ENCODE measurements at places on chromosomes 3 and 15.

DNA sequence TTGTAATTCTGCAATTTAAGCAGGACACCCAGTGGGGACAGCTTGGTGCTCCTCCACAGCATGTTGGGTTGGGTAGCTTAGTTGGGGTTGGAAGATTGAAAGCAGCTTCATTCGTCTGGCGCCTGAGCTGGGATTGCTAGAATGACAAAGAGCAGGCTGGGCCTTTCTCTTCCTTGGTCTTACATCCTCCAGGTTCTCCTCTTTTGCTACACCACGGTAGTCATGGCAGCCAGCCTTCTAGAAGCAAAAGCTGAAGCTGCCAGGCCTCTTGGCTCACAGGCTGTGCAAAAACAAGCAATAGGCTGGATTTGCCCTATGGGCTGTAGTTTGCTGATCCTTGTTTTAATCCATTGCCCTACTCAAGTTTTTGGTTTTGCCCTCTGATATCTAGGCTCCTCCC lies 3.2 kb upstream of the ANXA2 start:
- no peak for DNase-seq

GRCh38 chr3:71708476-71709105 lies 16.6 kb downstream of the EIF4E3 start:
- no peak for DNase-seq

- no peak for DNase-seq
Measured at GRCh38 chr3:140251678-140252077, 316.7 kb downstream of the CLSTN2 start.

- DNase-seq, result no peak
Measured at GRCh38 chr15:82812994-82813393, 3.6 kb downstream of the WHAMM start.

GRCh38 chr3:70729845-70730244 lies 417.4 kb upstream of the MDFIC2 start:
- DNase-seq, result no peak

DNA sequence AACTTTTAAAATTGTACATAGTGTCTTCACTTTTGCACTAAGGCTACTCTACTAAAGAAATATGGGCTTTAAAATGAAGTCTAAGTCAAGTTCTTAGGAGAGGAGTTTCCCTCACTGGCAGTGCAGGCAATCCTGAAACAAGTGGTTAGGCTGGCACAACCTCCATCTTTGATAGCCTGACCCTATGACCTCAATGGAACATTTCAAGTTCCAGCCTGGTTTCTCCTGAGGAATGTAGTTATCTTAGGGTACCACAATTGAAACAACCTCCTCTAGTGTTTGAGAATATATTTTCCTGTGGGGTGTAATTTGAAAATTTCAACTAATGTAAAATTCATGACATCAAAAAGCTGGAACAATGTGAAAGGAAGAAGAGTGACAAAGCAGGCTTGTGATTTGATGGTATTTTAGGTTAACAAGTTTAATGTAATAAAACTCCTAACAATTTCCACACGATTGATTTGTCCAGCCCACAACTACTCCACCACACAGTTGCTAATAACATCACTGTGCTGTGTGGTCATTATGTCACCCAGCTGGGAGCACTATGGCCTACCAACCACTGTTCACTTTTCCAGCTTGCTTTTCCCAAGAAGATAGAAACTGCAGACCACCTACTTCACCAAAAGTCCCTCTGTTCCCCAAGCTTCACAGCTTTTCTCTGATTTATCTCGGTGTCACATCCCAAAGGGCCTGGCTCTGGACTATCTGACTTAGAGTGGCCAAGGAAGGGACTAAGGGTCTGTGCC lies 1.8 kb downstream of the WWTR1 start:
- DNase-seq, result no peak

GRCh38 chr3:2923390-2923789 lies 186.8 kb downstream of the IL5RA start:
- DNase-seq, result no peak

GRCh38 chr3:96213393-96213792 lies 601.0 kb upstream of the EPHA6 start:
- no peak for DNase-seq

GRCh38 chr15:80418892-80419537 lies 14.8 kb downstream of the ARNT2 start:
- DNase-seq, result no peak

- no peak for DNase-seq
Measured at GRCh38 chr3:133901083-133901482, 5.4 kb upstream of the RAB6B start.

- DNase-seq, result no peak
Measured at GRCh38 chr3:172915911-172916514, 165.5 kb downstream of the ECT2 start.

DNA sequence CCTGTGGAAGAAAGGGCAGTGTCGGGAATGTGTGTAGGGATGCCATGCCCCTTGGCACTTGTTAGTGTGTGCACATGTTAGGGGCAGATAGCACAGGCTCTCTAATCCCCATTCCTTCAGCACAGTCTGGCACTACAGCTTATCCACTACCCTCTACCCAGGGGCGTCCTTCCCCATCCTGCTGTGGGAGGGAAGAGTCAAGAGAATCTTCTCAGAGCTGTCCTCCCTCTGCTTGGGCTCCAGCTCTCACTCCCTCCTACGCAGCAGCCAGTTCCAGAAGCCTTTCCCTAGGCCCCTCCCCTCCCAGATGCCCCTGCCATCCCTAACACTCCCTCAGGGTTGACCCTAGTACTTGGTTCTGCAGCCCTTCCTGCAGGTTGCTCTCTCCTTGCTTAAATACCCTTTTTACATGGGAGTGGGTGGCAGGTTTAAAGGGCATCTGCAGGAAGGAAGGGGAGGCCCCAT lies 815 bp upstream of the GRM2 start:
- no peak for DNase-seq

DNA sequence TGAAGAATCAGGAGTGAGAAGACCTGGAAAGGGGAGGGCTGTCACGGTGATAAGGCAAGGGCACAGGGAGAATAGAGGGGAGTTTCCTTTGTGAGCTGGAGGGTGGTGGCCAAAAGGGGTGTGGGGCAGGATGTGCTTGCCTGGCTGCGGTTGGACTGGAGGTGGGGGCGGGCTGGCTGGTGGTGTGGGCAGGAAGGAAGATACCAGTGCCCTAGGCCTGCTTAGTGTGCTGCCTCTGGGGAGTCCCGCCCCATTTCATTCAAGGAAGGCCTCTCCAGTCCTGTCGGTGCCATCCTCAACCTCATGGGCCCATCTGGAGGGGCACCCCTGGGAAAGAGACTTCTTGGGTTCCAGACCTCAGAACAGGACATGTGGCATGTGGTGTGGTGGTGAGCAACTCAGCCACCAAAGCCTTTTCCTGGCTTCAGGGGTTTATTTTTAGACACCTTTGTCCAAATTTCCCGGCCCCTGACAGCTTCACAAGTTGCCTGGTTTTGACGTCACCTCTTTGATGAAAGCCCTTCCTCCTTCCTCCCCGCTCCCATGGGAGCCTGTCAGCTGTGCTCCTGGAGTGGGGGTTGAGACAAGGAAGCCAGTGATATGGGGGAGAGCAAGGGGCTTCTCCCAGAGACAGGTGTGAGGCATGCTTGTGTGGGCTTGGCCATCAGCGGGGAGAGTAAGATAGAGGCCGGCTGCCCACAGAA lies 15.6 kb downstream of the TEX264 start:
- DNase-seq, result peak; percentile 48

DNA sequence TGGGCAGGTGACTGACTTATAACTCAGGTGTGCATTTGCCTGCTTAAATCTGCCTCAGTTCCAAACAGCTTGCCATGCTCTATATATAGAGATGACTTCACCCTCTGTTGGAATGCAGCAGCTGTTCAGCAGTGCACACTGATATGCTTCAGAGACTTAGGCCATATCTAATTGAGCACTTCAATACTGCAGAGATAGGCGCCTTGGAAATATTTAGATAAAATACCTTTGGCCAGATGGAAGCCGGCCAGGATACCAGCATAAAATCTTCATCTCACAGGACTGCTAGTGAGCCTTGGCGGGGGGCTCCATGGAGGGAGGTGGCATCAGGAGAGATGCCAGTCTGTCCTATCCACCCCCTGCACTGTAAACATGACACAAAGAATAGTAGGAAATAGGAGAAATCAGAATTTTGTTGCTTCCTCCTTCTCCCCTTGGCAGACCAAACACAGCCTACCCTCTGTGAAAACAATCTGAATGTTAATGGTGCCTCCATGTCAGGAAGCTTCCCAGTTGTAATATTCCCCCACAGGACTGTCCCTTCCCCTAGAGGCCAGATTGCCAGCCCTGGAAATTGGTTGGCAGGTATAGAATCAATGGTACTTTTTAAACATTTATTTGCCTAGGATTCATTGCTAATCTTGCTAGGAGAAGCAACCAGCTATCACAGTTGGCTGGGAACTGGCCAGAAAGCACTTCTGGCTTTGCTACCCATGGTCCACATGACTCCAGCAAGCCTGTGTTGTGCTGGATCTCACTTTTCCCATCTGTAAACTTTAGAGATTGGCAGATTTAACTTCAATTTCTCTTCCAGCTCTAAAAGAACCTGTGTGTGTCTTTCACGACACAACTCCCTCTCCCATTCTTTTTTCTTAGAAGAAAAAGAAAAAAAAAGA lies 215.5 kb upstream of the KCNMB2 start:
- no peak for DNase-seq

GRCh38 chr15:80404761-80405553 lies 775 bp downstream of the ARNT2 start:
- DNase-seq, result no peak

- DNase-seq, result no peak
Measured at GRCh38 chr3:150972366-150973071, at the start of gene CLRN1. Gene CLRN1 (minus strand): TSS chr3:150972727. CDS start chr3:150972708, 19 bp downstream.

DNA sequence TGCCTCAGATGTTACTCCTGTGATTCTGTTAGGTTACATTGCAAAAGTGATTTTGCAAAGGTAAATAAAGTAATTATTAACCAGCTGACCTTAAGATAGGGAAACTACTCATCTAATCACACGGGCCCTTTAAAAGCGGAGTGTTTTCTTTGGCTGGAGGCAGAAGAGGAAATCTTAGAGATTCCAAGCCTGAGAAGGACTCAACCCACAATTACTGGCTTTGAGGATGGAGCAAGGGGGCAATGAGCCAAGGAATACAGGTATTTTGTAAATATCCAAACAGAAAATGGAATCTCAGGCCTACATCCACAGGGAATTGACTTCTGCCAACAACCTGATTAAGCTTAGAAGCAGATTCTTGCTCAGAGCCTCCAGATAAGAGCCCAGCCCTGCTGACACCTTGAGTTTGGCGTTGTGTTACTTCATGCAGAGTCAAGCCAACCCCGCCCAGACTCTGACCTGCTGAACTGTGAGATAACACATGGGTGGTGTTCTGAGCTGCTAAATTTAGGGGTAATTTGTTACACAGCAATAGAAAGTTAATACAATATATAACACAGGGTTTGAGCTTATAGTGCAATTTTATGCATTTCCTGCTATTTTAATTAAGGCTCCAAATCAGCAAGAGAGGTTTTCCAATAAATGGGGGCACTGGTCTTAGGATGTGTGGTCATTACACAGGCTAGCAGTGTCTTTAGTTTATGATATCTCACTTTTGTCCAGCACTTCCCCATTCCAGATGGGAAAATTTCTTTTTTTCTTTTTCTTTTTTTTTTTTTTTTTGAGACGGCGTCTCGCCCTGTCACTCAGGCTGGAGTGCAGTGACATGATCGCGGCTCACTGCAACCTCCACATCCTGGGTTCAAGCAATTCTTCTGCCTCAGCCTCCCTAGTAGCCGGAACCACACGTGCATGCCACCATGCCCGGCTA lies 19.5 kb downstream of the NFKBIZ start:
- no peak for DNase-seq

- no peak for DNase-seq
Measured at GRCh38 chr3:17181413-17181907, 296.7 kb downstream of the PLCL2 start.

DNA sequence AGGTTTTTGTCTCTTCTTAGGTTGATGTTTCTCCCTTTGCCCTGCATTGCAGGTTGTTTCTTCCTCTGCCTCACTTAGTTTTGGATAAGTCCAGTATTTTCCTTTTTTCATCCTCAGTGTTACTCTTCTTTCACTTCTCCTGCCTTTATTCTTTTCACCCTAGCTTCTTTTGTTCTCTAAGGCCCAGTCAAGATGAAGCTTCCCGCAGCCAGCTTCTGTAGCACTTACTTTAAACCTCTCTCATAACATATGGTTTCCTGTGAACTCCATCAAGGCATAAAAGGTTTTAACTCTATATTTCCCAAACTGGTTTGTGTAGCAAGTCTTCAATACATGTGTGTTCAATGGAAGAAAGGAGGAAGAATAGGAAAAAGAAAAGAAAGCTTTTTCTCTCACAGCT lies 54.1 kb downstream of the TP63 start:
- no peak for DNase-seq

DNA sequence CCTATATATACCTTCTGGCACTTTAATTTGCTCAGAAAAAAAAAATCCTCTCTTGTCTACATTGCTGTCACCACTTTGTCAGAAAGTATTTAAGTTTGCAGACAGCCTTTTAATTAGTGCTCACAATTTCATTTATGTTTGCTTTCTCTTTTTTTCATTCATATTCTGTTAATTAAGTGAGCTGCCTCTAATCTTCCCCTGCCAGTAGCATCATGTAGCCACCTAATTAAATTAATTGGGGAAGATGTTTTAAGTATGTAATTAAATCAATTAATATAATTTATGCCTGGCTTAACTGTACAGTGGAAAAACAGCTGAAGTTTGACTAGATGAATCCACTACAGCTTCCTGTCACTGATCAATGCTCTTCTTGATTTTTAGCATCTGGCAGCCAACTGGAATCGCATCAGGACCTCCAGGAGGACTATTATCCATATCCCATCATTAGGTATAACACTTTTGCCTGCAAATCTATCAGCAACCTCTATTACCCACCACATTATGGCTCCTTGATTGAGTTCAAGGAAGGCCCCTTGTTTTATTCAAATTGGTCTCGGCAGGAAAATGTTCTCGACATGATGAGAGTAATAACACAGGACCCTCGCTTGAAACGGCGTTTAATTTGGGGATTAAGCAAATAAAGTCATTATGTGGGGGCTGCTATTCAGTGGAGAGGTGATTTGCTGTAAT lies 118.5 kb downstream of the IQCH start:
- no peak for DNase-seq

DNA sequence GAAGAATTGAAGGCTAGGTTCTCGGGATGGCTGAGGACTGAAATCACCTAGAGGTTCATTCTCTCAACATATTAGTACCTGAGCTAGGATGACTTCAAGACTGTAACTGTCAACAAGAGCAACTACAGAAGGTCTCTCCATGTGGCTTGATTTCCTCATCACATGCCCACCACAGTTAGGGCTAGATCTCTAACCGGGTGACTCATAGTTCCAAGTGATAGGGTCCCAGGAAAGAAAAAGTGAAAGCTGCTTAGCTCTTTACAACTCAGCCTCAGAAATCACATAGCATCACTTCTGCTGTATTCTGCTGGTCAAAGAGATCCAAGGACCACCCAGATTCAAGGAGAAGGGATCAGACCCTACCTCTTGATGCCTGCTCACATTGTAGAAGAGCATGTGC lies 165.4 kb upstream of the AGTR1 start:
- DNase-seq, result no peak

Data from stimulated activated CD4-positive, alpha-beta T cell treated with anti-CD3 and anti-CD28 coated beads, Interleukin-12 subunit alpha, Interleukin-12 subunit beta, amount 100 ng/mL, for 24 hours (primary cell).